ENCODE measurements at places on chromosomes 5 and 9.

GRCh38 chr5:569868-570361 lies 42.2 kb upstream of the CEP72 start:
- no peak for DNase-seq

DNA sequence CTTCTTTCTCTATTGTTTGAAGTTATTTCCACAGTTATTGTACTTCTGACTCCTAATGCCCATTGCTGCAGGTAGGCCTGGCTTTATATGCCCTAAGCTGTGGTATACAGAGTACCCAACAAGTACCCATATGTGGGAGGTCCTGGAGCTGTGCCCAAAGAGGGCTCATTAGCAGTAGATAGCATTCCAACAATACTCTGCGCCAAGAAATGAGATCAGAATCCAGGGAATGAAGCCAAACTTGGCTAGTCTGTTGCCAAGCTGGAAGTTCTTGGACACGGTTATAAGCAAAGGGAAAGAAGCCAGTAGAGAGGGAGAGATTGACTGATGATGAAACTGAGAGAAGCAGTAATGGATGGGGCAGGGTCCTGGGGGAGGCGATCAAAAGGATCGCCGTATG lies 29.7 kb upstream of the FAM169A start:
- DNase-seq, result no peak

DNA sequence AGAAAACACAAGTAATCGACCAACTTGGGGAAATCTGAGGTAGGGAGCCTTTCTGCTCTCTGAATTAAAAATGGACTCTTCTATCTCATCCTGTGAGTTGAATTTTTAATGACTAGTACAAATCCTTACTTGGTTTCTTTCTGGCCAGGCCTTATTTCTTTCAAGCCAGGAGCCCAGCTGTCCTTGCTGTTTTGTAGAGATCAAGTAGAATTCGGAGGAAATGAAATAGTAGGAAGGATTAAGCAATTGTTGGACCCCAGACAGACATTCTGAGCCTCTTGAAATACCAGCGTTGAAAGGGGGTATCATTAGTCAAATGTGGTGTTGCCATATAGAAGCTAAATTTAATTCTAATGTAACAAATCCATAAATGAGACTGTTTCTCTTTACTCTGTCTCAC lies 53.7 kb upstream of the SMIM15 start:
- no peak for DNase-seq

DNA sequence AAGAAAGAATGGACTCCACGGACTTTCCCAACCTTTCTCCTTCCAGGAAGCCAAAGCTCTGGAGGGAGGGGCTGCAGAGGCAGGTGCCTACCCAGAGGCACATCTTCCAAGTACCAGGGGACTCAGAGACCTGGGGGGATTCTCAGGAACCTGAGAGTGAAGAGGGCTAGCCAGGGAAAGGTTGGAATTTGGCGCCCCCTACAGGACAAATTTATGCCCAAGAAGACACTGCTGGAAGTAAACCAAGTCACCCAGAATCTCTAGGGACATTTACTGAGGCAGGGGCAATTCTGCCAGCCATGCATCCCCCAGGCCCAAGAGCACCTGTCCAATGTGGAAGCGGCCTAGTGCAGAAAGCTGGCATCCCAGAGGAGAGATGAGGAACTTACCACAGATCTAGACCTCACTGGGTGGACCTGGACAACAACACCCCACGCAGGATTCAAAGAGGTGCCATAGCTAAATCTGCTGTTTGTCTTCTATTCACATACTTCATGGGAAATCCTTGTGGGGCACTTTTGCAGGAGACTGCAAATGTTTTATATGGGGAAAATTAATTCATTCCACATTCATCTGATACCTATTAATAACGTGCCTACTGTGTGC lies 25.9 kb upstream of the IDNK start:
- no peak for DNase-seq

GRCh38 chr5:119400245-119400644 lies 44.4 kb downstream of the TNFAIP8 start:
- DNase-seq, result no peak

GRCh38 chr5:148928141-148928540 lies 101.7 kb downstream of the ADRB2 start:
- no peak for DNase-seq

DNA sequence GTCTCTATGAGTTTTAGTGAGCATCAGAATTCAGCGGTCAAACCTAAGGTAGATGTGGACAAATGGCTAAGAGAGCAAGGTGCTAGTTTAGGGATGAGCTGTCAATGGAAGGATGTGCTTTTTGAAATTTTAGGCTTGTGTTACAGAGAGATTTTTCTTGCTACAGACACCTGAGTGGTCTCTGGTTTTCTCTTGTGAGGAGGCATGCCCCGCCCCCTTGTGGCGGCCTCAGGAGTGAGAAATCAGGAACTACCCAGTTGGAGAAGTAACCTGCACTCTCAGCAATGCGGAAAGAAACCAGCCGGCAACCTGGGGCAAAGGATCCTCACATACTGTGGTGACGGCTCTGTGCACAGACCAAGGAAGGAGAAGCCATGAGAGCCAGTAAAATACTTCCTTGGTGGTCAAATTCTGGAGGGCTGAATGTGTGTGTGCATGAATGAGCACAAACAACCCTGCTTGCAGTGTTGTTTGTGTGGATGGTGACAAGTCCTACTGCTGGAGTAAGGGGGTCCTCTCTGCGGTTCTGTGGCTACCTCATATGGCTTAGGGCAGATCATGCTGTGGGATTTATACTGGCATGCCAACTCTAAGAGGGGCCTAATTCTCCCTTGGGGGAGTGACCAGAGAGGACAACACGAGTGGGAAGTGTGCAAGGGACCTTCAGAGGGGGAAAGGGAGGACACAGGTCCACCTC lies 16.7 kb upstream of the HSD17B4 start:
- peak; percentile 46 for DNase-seq

GRCh38 chr9:98808875-98809274 lies 1.4 kb downstream of the GALNT12 start:
- DNase-seq, result no peak

DNA sequence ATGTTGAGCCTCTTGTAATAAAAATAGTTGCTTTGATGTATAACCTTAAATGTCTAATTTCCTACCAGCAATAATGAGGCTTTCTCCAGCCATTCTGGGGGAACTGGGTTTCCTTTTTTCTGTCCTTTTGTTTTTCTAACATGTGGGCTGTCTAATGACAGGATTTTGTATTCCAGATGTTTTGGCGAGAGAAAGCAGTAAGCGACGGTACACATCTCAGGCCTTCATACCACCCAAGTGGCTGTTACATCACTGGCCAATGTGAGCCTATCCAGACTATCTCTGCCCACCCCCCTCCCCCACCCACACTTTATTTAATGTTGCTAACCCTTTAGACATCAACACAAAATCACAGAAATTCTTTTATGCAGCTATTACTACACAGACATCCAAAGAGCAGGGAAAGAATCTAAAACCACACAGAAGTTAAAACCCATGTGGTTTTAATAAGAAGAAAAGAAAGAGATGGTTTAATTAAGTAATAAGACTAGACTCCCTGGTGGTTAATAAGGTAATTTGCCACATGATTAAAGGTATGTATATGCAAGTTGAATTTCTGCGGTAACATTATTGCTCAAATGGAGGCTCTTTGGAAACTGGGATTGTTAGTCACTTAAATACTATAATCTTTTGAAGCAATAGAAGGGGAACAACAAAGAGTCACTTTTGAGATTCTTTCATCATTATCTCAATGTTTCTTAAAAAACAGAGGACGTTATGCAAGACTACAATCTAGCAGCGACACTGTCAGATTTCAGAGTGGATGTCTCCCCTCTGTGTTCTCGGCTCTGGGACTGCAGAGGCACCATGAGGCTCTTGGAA lies 365.1 kb downstream of the ENC1 start:
- no peak for DNase-seq

DNA sequence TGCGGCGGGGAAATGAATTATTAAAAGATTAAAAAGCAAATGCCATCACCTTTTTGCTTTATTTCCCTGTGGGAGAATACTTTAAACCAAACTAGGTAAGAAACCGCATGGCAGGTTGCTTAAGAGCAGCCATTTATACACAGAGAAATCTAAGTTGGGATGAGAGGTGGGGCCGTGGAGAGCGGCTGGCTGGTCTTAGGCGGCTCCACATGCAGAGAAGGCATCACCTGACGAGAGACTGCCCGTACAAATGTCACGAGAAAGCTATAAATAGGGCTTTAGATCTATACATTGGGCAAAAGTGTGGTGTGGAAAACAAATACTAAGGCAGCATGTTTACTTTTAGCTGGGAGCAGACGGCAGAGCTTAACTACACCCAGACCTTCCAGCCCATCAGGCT lies 39.4 kb downstream of the MED27 start:
- DNase-seq, result no peak

DNA sequence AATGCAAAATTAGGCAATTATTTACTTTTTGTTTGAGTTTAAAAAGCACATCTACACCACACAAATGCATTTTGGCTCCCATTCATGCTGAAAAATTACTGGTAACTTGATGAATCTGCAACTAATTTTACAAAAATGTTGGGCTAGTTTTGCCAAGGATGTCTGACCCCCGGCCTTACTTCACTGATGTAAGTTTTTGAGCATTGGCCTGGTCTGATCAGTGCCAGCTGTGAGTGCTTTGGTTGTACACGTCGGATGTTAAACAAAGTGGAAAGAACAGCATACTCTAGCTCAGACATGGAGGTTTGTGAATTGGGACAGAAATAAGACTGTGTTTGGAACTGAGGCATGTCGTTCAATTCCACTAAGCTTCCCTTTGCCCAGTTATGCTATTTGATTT lies 1044.2 kb downstream of the TLE4 start:
- DNase-seq, result no peak
